ENCODE measurements at places on chromosomes 12 and 14. TPM values are rescaled to one million over a fixed set of nuclear protein-coding genes. Genes with fewer than 3 reads are reported as not detected.

The RDH12 gene
- not detected for total RNA-seq

The SOCS4 gene
- total RNA-seq = 21.6 TPM

The C12orf60 gene
- total RNA-seq = 1.3 TPM

The PTPN6 gene
- 0.09 TPM for total RNA-seq

The ATF7 gene
- total RNA-seq = 8.4 TPM

The RNF212B gene
- not detected for total RNA-seq

The CCDC198 gene
- total RNA-seq = not detected

The COL2A1 gene
- not detected for total RNA-seq

The SERPINA6 gene
- total RNA-seq = not detected

The TAS2R42 gene
- not detected for total RNA-seq

The ANKRD52 gene
- 22.5 TPM for total RNA-seq

The SYCP3 gene
- 0.09 TPM for total RNA-seq

The MYF5 gene
- total RNA-seq = not detected

The PYGL gene
- 63.3 TPM for total RNA-seq

The KRT74 gene
- not detected for total RNA-seq

The SCNN1A gene
- 0.09 TPM for total RNA-seq

The TAS2R14 gene
- total RNA-seq = 2.7 TPM

The IL25 gene
- not detected for total RNA-seq

The RASSF3 gene
- total RNA-seq = 43.0 TPM

The ABCD4 gene
- total RNA-seq = 34.4 TPM

The TMPRSS12 gene
- not detected for total RNA-seq

The SLC6A15 gene
- 0.18 TPM for total RNA-seq

The MORN3 gene
- total RNA-seq = 1.1 TPM
